ENCODE measurements at places on chromosomes 2 and 18.

DNA sequence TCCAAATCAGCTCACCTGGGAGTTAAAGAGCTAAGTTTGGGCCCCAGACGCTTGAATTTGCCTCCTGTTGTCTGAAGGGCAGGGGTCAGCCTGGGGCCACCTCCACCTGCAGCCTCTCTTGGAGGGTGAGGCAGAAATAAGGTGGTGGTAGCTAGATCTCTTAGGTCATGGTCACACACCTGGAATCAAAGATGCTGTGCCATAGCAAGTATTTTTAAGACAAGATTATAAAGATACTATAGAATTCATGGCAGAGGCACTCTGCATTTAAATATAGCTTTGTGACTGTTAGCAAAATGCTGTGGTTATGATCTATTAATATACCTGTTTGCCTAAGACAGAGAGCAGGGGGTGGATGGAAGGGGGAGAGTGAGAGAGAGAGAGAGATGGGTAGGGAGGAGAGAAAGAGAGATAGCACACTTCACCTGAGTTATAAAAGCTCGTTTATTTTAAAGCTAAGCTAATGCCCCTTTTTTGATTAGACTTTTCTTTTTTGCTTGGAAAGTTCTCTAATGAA is 242.7 kb downstream of the TMEM182 start:
- no peak for DNase-seq

- DNase-seq: no peak
Measured at GRCh38 chr2:241894681-241895426, 25.3 kb downstream of the RTP5 start.

- DNase-seq: peak; percentile 10
Measured at GRCh38 chr2:229033816-229034215, 237.3 kb downstream of the PID1 start.

DNA sequence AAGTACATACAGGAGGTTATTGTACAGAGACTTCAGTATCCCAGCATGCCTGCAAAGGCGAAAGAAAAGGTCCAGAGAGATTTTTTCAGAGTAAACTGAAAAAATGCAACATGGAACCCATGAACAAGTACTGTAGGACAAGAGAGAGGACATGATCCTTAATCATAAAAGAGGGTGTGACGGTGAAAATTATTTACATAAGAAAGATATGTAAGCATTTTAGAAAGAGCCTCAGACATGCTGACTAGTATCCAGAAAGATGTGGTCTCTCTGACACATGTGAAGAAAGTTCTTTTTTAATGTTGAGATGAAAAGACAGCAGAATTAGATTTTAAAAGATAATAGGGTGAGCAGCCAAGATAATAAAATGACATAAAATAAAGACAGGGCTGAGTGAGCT is 262.0 kb downstream of the NCKAP5 start:
- no peak for DNase-seq

- no peak for DNase-seq
Measured at GRCh38 chr2:79630972-79631557, 118.2 kb downstream of the CTNNA2 start.

GRCh38 chr2:25127646-25128045 is 40.7 kb downstream of the POMC start:
- DNase-seq: peak; percentile 45

- DNase-seq: no peak
Measured at GRCh38 chr2:3445891-3446290, 66.4 kb downstream of the TRAPPC12 start.

DNA sequence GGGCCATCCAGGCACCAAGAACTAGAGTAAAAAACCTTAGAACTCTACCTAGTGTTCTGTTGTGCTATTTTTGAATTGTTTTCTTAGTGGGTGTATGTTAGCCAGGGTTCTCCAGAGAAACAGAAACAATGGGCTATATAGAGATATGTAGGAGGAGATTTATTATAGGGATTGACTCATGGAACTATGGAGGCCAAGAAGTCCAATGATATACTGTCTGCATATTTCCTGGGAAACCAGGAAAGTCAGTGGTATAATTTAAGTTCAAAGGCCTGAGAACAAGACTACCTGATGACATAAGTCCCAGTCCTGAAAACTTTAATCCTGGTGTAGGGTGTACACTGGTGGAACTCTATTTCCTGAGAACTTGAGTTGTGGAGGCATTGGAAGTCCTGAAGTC is 108.7 kb upstream of the ACVR1 start:
- no peak for DNase-seq

GRCh38 chr2:211014906-211015305 is 458.5 kb downstream of the CPS1 start:
- no peak for DNase-seq

Measured in fibroblast of upper back skin (primary cell).